CMK (cell line): ENCODE measurements at places on chromosomes 3 and 15.

- DNase-seq = no peak
Measured at GRCh38 chr3:135393898-135394525, 571.5 kb upstream of the PPP2R3A start.

- DNase-seq = no peak
Measured at GRCh38 chr15:78408961-78409360, 29.1 kb upstream of the IREB2 start.

GRCh38 chr3:15477951-15478639 lies 43.4 kb downstream of the COLQ start:
- DNase-seq = no peak

DNA sequence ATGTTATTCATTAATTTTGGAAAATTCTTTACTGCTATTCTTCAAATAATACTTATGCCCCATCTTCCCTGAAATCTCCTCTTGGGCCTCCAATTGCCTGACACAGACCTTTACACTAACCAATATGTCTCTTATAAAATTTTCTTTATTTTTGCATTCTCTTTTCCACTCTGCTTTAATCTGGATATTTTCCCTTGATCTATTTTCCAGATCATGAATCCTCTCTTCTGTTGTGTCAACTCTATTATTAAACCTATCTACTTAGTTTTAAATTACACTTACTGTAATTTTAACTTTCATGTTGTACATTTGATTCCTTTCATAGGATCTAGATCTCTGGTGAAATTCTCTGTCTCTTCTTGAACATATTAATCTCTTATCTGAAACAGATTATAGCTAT lies 278.7 kb downstream of the FHIT start:
- no peak for DNase-seq

DNA sequence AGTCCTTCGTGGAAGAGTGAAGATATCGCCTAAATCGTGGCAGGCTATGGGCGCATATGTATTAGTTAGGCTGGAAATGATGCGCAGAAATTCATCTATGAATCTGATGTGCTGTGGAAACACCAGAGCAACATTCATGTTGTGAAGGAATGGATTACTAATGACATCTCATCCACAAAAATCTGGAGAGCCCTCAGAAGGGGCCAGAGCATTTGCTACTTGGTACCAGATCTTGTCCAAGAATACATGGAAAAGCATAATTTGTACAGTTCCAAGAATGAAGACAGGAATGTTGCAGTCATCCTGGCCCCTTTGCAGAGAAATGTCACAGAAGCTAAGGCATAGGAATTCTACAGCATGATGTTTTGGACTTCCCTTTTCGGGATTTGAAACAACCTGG lies 38.4 kb upstream of the FOXB1 start:
- DNase-seq = no peak

- no peak for DNase-seq
Measured at GRCh38 chr15:73632670-73633058, 525 bp downstream of the NPTN start.

GRCh38 chr3:41991437-41991836 lies 29.5 kb upstream of the ULK4 start:
- DNase-seq = no peak

- DNase-seq = no peak
Measured at GRCh38 chr3:3729261-3729660, 70.0 kb upstream of the LRRN1 start.
